ENCODE measurements at places on chromosomes 3 and 15.

DNA sequence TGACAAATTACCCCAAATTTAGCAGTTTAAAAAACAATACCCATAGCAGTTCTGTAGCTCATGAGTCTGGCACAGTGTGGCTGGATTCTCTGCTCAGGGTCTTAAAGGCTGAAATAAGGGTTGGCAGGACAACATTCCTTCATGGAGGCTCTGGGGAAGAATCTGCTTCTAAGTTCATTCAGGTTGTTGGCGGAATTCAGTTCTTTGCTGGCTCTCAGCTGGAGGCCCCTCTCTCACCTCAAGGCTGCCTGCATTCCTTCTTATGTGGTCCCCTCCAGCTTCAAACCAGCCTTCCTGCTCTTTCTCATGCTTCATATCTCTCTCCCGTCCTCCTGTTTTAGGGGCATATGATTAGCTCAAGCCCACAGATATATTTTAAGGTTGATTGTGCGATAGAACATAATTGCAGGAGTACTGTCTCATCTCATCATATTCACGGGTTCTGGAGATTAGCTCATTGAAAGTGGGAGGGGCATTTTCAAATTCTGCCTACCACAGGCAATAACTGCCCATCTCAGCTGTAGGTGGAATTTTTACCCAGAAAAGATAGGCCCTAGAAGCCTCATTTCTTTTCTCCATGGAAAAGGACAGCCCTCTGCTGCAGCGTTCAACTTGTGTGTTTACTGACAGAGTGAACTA lies 5.6 kb upstream of the ZBTB47 start:
- DNase-seq, result no peak

- no peak for DNase-seq
These were observed 9.8 kb downstream of the PLA2G4E start for GRCh38 chr15:42011074-42011473.

DNA sequence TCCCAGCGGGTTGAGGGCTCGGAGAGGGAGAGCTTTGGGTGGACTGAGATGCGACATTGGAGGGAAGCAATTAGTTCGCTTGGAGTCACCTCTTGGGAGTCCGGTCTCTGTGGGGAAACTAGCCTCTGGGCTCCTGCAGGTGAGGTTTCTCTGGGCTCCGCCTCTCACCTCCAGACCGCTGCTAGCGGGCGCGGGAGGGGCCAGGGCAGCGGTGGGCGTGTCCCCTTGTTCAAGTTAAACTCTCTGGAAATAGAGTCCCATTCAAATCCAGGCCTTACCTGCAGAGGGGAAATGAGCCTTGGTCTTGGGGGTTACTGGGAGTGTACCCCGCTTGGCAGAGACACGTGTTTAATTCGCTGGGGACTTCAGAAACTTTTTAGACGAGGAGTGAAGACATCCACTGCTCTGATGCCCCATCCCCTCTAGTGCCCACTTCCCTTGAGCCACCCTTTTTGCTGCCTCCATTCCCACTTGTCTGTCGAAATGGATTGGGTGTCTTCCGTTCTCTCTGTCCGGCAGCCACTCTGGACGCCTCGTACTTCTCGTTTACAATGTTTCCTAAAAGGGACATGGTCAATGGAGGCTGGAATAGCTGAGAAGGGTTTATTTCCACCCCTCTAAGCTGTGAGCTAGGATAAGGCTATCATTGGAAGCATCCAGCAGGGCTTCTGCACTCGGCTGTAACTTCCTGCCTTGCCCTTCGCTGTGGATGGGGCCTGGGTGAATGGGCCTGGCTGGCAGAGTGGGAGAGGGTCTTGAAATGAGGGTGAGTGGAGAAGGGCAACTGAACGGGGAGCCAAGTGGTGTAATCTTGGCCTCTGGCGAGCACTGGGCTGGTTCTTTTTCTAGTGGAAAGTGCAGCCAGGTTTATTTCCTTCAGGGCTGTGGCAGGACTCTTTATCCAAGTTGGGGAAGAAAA lies 1.1 kb downstream of the MITF start:
- DNase-seq, result no peak

DNA sequence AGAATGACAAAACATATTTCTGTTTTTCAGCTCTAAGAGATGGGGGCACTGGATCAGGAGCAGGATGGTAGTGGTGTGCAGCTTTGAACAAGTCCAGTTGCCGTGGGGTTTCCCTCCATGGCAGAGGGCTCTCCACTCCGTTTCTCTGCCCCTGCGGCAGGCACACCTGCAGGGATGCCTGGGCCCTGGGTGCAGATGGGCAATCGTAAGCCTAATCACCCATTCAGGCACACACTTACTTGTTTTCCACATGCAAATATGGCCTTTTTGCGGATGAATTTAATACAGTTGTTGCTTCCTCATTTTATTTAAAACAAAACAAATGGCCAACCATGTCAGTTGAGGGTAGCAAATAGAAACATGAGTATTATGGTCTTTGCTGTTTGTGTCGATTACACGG lies 85.1 kb downstream of the LPP start:
- no peak for DNase-seq

DNA sequence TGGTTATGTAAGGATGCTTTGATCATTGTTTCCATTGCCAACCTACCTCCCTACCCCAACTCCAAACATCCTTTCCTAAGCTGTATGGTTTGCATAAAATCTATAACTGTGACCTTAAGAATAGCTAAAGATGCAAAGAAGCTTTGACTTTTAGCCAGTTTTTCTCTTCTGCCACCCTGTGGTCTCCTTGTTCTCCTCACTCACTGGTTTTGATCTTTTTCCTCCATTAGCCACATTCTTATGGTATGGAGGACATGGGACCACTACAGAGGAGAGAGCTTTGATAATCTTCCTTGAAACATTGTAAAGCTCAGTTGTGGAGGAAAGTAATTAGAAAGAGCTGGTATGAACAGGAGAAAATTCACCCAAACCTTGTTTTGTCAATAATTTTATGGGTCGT lies 115.9 kb downstream of the NEK11 start:
- DNase-seq, result no peak

- DNase-seq, result no peak
These were observed 36.1 kb downstream of the SMAD6 start for GRCh38 chr15:66738116-66738515.

- no peak for DNase-seq
These were observed 65.1 kb upstream of the CBLB start for GRCh38 chr3:105933871-105934270.

- peak; percentile 35 for DNase-seq
These were observed 16.5 kb upstream of the MUSTN1 start for GRCh38 chr3:52851348-52851747.

DNA sequence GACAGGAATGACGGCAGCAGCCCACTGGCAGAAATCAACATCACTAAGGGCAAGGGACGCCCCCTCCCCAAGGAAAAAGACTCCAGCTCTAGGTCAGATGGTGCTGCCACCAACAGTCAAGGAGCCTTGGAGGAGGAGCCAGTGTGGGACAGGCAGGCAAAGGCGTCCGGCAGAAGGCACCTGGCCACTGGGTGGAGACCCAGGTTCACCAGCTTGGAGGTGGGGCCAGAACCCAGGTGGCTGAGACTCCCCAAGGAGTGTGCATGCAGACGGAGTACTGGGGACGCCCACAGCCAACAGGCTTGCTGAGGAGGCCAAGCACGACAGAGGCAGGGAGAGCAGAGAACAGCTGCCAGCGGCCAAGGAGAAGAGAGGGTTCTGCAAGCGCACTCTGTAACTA lies 35.2 kb downstream of the PTPN23 start:
- no peak for DNase-seq

DNA sequence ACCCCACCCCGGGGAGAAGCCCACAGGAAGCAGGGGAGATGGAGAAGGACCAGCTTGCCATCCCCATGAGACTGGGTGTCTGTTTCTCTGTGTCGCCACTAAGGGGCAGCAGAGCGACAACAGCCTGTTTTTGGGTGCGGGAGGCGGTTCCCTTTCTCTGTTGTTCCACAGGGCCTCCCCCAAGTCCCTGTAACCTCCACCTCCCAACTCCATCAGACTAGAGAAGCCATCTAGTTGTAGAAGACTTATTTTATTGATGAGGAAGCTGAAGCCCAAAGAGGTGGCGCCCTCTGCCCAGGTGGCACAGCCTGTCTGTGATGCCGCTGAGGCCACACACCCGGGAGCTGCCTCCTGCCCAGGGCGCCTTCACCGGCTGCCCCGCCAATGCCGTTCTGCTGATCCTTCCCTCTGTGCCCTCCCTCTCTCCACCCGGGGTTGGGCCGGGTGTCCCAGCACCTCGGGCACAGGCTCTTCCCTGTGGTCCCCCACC lies 3.9 kb upstream of the CCDC9B start:
- DNase-seq, result no peak

DNA sequence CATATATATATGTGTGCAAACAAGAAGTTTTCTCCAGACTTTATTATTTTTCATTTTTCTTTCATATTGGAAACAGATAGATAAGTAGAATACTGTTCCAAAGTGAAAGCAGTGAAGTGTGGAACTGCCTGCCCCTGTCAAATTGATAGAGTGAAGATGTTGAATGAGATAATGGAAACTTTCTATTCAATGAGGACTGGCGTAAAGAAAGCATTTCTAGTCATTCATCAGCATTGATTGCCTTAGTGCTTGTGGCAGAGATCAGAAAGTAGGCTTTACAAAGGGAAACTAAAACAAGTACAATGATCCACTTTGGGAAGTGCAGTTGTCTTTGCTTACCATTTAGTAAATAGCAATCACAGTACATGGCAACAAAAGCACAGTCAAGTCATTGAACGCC lies 300.0 kb downstream of the CADM2 start:
- DNase-seq, result no peak

DNA sequence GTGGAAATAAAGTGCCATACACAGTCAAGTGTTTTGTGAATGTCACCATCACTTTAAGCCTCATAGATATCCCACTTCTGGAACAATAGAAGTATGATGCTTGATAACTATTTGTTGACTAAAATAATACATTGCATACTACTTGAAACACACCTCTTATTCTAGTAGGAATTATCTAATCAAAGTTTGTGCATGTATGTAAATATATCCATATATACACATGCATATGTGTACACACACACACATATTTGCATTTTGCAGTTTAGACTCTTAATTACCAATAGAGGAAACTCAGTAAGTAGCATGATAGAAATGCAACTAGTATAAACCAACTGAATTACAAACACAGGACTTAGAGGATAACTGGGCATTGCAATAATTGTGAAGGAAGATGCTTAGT lies 1084.1 kb downstream of the FHIT start:
- no peak for DNase-seq

DNA sequence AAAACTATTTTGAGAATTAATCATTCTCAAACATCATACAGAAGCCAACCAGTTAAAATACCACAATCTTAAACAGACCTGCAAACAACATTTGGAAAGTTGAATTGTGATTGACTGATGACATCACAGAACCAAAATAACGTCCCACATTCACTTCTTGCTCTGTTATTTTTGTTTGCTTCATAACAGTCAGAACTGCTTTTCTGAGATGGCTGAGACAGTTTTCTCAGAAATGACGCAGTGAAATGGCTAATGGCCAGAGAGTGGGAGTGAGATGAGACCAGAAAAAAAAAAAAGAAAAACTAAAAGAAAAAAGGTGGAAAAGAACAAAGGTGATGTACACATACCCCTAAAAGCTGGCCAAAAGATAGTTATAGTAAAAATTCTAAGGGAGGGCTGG lies 1061.2 kb downstream of the FHIT start:
- no peak for DNase-seq

Measured in SW 1271 (cell line).